NCI-H1930 (cell line): ENCODE measurements at places on chromosomes 2 and 18.

- no peak for DNase-seq
Observed at GRCh38 chr2:36698993-36699392, 2.5 kb downstream of the VIT start.

GRCh38 chr18:72091369-72091768, 452.8 kb downstream of the CBLN2 start:
- no peak for DNase-seq

GRCh38 chr2:20456116-20456571, 9.3 kb downstream of the RHOB start:
- no peak for DNase-seq

DNA sequence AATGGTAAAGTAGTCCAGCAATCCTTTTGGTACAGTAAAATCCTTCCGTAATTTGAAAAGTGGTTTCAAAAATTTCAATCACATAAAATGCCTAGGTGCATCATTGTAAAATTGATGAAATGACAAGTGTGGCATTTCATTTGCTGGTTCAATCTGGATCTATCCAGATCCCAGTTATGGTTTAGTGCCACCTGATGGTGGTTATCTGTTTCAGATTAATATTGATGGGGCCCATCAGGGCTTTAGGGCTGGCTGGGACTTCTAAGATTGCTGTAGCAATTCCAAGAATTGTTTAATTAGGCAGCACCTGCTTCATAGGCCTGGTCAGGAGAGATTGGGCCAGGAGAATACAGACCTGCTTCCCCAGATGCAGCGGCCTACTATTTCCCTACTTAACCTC, 55.5 kb upstream of the PIK3C3 start:
- no peak for DNase-seq

GRCh38 chr2:66569321-66569851, 134.5 kb downstream of the MEIS1 start:
- DNase-seq, result peak; percentile 45

GRCh38 chr2:20179755-20180594, 45.0 kb downstream of the SDC1 start:
- no peak for DNase-seq

GRCh38 chr2:118371515-118371914, 283.2 kb downstream of the INSIG2 start:
- peak; percentile 2 for DNase-seq

DNA sequence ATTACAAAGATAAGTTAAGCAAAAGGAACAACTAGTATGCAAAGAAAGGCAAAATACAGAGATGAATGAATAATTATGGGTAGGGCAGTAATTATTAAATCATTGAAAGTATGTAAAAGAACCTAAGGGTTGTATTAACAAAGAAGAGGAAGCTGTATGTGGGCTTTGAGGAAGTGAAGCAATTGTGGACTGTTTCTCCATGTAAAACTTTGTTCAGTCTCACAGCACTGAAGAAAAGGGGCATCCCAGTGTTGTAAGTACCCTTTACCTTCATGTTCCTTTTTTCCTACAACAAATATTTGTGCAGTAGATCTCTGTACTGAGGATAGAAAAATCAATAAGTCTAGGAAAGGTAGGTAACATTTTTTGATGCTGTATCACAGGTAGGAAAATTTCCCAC, 388.7 kb upstream of the NRP2 start:
- DNase-seq, result no peak

GRCh38 chr2:53129851-53130250, 637.8 kb upstream of the CHAC2 start:
- no peak for DNase-seq

DNA sequence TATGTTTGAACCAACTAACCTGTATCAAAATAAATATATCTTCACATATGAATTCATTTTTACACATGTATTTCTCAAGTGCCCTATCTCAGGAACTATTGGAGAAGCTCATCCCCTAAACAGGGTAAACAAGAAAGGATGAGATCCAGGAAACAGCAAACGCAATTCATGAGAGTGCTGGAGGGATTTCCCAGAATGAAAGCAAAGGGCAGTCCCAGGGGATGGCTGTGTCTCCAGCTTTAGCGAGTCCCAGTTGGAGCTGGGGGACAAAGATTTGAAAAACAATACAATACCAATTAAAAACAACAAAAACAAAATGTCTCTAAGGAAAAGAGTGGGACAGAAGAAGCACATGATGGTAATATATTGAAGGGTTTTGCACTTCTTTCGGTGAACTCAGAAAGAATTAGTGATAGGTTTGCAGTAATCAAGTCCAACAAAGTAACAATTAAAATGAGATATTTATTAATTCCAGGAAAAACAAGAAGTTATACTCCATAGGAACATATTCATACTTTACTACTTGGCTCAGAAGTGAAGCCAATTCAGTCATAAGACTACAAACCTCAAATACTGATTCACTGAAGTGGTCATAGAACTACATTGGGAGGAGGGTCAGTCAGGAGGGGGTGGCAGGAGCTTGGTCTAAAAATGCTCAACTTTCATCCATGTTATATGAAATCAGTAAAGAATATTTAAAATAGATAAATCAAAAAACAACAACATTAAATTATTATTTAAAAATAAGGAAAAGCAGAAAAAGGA, 73.1 kb upstream of the PDE1A start:
- no peak for DNase-seq

GRCh38 chr2:158882297-158882696, 86.1 kb upstream of the TANC1 start:
- no peak for DNase-seq

- DNase-seq, result peak; percentile 8
Observed at GRCh38 chr18:13159579-13159978, 59.0 kb upstream of the LDLRAD4 start.

DNA sequence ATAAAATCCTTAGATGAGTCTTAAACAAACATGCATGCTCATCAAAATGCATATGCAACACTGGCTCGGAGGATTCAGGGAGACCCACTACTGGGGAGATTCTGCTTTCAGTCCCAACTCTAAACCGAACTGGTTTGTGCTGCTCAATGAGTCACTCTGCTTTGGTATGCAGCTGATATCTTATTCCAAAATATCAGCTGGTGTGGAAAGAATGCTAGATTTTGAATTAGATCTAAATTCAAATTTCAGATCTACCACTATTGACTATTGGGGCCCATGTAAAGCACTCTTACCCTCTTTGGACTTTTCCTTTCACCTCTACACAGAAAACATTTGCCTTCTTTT, 39.2 kb upstream of the TTN start:
- no peak for DNase-seq

DNA sequence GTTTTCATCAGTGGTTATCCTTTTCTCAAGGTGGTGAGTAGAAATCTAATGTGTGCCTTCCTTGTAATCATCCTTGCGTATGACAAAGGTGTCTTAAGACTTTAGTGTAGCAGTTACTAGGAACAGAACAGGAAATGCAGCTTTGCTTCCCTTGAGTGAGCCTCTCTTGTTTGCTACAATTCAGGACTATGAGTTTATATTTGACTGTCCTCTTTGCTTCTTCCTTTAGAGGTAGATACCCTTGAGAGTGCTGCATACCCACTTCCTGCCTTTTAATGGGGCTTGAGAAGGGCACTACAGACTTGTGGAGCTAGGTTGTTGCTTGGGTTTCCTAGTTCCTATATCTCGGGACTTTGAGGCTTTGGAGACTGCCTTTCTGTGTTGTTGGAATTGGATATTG, 3.8 kb downstream of the KCNJ13 start:
- no peak for DNase-seq

- DNase-seq, result no peak
Observed at GRCh38 chr2:75025216-75025615, 66.8 kb downstream of the POLE4 start.

- DNase-seq, result no peak
Observed at GRCh38 chr2:30759481-30759880, 47.8 kb downstream of the CAPN13 start.

DNA sequence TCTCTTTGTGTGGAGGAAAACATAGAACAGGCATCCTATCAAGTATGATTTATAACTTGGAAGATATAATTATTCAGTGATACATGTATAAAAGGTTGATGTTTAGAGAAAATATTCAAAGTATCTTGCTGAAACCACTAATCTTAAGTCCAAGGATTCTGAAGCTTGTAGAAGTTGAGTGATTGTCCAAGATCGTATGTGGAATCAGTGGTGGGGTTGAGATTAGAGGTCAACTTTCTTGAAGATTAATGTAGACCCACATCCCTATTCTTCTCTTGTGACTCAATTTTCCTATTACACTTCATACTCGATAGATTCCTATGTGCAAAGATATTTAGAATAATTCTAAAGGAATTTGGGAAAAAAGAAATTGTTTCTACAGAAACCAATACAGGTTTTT, 1565.9 kb upstream of the ACVR2A start:
- no peak for DNase-seq

- DNase-seq, result no peak
Observed at GRCh38 chr2:234950730-234951663, 820 bp upstream of the SH3BP4 start.

DNA sequence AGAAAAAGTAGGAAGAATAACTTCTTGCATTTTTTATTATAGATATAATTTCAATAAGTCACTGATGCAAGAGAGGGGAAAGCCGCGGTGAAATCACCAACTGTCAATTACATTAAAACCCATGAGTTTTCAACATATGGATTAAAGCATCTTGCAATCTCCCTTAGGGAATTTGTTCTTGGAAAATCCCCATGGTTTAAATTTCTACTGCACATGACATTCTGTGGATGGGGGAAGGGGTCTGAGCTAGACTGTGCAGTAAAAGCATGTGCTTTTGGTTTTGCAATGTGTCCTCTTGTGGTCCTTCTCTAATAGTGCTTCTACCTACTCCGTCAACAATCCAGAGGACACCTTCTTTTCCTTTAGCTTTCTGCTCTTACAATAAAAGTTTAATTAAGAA, 894.0 kb downstream of the DCDC2C start:
- DNase-seq, result no peak

DNA sequence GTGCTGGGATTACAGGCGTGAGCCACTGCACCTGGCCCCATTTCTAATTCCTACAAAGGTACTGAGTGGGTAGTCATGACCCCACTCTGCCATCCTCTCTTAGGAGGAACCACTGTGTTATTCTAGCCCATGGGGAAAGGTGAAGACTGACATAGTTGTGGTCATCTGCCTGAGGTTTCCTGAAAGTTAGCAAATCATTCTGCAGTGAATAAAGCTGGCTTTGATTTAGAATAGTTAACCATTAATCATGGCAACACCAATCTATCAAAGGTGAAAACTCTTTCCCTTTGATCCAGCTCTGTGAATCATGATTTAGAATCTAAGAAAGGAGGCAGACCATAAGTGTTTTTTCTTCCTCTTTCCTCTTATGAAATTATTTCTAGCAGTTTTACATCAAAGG, 50.8 kb downstream of the SUMO1 start:
- DNase-seq, result no peak

GRCh38 chr2:122333932-122334331, 578.5 kb downstream of the TSN start:
- no peak for DNase-seq

DNA sequence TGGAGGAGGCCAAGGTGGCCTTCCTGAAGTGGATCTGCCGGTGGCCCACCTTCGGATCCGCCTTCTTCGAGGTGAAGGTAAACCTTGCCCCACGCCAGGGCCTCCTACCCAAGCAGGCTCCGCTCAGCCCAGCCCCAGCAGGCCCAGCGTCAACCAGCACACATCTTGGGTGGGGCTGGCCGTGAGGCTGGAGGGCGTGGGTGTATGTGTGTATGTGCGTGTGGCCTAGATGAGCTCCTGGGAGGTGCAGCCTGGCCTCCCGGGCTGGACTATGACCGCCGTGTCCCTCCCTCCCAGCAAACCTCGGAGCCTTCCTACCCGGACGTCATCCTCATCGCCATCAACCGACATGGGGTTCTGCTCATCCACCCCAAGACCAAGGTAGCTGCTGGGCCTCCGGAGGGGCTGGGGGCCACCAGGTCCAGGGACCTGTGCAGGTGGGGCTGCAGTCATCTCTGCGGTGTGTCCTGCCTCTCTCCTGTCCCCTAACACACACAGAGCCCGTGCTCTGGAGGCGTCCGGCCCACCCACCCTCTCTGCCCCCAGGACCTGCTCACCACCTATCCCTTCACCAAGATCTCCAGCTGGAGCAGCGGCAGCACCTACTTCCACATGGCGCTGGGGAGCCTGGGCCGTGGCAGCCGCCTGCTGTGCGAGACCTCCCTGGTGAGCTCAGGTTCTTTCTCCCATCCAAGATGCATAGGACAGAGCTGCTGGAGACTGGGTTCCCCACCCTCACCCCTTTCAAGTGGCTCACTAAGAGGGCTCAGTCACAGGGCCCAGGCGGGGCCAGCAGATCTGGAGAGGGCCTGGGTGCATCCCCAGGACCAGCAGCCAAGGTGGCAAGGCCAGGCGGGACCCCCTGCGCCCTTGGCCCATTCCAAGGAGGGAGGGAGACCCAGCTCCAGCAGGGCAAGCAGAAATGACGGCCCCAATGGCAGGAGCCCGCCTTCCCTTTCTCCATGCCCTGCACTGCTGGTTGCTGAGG, 9.4 kb upstream of the GPR17 start:
- DNase-seq, result no peak

DNA sequence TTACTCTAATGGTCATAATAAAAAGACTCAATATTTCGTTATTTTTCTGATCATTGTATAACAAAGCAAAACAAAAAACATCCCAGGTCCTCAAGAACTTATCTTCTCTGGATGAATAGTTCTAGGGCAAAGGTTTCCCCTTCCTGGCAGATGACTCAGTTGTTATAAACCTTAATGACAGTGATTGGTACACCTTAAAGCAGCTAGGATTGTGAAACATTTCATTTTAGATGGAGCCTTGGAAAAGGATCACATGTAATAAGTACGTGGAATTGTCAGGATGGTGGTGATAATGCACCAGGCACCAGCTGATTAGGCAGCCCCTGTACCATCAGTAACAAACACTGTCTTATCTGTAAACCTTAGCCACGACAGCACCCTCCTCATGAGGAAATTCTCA, 47.2 kb downstream of the MEP1B start:
- DNase-seq, result no peak

- DNase-seq, result no peak
Observed at GRCh38 chr2:196747400-196747799, 52.1 kb downstream of the GTF3C3 start.

- no peak for DNase-seq
Observed at GRCh38 chr18:21439431-21439846, 161.1 kb downstream of the ESCO1 start.

- DNase-seq, result no peak
Observed at GRCh38 chr2:237464757-237465391, 22.2 kb upstream of the MLPH start.

GRCh38 chr18:12017081-12017480, 35.8 kb downstream of the IMPA2 start:
- no peak for DNase-seq

DNA sequence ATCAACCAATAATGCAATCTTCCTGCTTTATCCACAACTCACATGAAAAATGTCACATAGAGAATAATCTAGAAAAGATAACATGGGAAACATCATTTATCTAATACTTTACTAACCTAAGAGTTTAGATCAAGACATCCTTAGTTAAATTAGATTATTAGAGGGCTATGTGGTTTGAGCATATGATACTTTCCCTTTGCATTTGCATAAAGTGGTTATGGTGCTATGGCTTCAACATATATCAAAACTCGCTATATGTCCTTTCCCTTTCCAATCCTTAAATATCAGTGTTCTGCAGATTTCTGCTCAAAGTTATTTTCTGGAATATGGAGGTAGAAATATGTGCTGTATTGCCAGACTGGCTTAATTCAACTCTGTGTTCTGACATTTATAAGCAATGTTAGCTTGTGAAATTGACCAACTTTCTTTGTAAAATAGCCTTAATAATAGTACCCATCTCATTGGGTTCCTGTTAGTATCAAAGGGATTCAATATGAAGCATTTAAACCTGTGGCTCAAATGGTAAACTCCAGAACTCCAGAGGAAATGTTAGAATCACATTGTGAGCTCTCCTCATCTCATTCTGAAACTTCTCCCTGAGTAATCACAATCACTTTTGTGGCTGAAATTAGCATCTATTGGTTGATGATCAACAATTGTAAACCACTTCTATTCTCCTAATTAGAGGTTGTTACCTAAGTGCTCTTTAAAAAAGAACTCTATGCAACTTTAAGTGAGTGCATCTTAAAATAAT, 1089.9 kb upstream of the SLC39A10 start:
- DNase-seq, result no peak
